ENCODE measurements at places on chromosomes 3 and 15.
A peak's percentile ranks its signal among the peaks of the same experiment; 100 is the strongest.

DNA sequence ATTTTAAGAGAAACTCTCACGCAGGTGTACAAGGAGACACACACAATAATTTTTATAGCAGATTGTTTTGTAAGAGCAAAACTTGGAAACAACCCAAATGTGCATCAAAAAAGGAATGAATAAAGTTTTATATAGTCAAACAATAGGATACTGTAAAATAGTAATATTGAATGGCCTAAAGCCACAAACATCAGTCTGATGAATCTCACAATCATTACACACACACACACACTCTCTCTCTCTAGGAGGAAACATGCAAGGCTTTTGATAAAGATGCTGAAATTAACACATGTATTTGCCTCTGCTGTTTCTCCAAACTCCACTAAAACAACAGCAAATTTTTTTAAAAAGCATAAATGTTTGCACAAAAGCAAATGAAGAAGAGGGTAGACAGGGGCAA is 37.3 kb downstream of the ADIPOQ start:
- no peak for DNase-seq

- no peak for DNase-seq
These were observed 75.4 kb downstream of the THRB start for GRCh38 chr3:24419067-24419791.

- no peak for DNase-seq
These were observed 167.4 kb upstream of the CTDSPL start for GRCh38 chr3:37694284-37694675.

GRCh38 chr3:143240886-143241285 is 121.3 kb downstream of the CHST2 start:
- no peak for DNase-seq

DNA sequence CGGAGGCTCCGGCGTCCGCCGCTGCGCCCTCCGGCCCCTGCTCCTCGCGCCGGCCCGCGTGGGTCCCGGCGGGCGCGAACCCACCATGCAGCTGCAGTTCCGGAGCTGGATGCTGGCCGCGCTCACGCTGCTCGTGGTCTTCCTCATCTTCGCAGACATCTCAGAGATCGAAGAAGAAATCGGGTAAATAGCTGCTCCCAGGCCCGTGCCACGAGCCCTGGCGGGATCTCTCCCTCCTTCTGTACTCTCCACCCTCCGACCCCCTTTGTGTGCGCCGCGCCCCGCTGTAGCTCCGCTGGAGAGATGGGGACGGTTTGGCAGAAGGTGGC is 263 bp downstream of the ST8SIA2 start:
- DNase-seq: peak; percentile 31

- no peak for DNase-seq
These were observed 175.6 kb downstream of the AKAP13 start for GRCh38 chr15:85555875-85556617.

- peak; percentile 39 for DNase-seq
These were observed 10.1 kb downstream of the ARL14 start for GRCh38 chr3:160686955-160687535.

- no peak for DNase-seq
These were observed 21.1 kb upstream of the GAP43 start for GRCh38 chr3:115602194-115602593.

- peak; percentile 58 for DNase-seq
These were observed 111.4 kb downstream of the DLG1 start for GRCh38 chr3:197186887-197187588.

DNA sequence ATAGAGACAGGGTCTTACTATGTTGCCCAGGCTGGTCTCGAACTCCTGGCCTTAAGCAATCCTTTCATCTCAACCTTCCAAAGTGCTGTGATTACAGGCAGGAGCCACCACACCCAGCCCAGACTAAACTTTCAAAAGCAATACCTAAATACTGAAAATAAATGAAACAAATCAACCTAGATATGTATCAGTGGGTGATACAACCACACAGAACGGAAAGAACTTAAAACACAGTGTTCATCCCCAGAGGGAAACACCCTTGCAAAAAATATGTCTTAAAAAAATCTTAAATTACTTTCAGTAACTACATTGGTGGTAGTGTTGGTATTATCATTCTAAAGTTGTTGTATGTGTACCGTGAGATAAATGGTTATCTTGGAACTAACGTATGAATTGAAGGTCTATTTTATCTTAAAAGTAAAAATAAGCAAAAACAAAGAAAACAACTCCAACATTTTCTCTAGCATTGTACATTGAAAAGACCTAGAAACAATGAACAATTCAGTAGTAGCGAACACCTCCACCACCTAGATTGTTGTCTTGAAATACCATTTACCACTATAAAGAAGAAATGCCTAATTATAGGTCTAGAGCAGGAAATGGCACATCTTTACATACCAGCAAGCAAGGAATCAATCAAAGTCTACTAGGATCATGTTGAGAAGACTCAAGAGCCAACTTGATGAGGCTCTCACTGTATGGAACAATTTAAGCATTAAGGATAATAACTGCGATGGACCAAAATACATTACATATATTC is 24.7 kb downstream of the SLTM start:
- DNase-seq: no peak

DNA sequence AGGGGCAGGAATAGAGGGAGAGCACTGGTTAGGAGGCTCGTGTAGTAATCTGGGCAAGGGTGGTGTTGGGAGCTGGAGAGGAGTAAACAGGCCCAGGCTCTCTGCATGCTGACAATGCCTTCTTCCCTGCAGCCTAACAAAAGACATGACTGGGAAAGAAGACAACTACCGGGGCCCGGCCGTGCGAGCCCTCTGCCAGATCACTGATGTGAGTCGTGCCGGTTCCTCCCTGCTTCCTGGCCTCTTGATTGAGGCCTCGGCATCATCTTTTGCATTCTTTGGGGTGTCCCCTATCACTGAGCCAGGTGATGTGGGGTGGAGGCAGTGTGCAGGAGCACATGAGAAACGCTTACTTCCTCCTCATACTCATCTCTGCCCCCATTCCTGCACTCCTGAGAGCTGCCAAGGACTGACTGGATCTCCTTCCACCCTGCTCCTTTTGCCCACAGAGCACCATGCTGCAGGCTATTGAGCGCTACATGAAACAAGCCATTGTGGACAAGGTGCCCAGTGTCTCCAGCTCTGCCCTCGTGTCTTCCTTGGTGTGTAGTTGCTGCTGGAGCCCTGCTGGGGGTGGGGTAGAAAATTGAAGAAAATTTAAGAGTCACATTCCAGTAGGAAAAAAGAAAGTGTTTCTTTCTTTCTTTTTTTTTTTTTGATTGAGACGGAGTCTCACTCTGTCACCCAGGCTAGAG is 5.3 kb downstream of the COPG1 start:
- no peak for DNase-seq

DNA sequence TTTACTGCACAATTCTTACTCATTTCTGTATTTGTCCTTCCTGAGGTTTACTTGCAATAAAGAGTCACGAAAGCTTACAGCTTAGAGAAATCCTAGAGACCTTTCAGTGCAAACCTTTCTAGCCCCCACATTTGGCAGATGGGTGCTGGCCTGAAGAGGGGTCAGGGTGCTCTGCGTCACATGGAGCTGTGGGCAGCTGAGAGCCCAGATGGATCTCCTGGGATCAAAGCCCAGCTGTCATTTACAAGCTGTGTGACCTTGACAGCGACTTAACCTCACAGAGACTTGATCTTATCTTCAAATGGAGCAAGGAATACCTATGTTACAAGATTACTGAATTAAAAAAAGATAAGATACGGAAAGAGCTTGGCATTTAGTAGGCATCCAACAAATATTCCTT is 24.0 kb upstream of the RAF1 start:
- DNase-seq: no peak

- DNase-seq: no peak
These were observed 77.0 kb upstream of the UMPS start for GRCh38 chr3:124653071-124653796.

DNA sequence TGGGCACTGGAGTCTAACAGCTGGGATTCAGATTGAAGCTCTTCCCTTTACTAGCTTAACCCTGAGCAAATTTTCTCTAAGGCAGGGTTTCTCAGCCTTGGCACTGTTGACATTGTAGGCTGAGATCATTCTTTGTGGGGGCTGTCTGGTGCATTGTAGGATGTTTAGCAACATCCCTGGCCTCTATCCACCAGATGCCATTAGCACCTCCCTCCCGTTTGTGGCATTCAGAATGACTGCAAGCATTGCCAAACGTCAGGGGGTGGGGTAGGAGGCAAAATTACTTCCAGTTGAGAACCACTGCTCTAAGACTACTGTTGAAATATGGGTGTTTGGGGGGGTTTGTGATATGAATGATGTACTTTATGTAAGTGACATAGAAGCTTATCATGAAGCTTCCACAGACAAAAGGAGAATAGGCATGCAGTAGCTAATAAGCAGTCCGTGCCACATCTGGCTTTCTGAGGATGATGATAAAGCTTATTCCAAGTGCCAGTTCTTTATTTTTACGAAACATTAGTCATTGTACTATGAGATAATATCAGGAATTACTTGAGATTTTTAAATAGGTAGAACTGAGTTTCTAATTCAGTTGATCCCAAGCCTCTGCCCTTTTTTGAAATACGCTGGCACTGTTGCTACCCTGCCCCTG is 39.3 kb downstream of the NKIRAS1 start:
- DNase-seq: peak; percentile 88

DNA sequence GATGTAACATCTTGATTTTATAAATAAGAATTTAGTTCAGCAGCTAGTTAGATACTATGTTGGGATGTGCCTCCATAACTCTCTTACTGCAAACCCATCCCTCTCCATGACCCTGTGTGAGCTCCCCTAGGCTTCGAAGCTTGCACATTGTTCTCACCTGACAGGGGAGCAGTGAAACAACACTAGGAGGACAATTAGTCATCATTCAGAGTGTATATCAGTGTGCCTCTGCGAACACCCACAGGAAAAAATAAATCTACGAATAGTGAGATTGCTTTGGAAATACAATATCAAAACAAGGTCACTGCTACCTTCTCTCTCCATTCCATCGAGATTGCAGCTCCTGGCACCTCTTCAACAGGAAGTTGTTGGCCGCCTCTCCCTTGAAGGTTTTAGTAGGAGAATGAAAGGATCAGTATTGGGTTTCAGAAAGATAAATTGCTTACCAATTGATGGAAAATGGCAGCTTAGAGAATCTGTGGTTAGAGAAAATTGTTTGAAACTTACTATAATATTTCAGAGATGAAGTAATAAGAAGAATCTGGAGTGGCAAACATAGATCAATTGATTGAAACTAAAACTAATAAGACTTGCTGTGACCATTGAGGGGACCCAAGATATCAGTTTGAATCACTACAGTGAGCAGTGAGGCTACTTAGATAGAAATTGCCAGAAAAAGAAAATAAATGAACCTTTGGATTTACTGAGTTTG is 103.2 kb downstream of the CHL1 start:
- no peak for DNase-seq

- no peak for DNase-seq
These were observed 307.6 kb downstream of the GAP43 start for GRCh38 chr3:115930922-115931321.

DNA sequence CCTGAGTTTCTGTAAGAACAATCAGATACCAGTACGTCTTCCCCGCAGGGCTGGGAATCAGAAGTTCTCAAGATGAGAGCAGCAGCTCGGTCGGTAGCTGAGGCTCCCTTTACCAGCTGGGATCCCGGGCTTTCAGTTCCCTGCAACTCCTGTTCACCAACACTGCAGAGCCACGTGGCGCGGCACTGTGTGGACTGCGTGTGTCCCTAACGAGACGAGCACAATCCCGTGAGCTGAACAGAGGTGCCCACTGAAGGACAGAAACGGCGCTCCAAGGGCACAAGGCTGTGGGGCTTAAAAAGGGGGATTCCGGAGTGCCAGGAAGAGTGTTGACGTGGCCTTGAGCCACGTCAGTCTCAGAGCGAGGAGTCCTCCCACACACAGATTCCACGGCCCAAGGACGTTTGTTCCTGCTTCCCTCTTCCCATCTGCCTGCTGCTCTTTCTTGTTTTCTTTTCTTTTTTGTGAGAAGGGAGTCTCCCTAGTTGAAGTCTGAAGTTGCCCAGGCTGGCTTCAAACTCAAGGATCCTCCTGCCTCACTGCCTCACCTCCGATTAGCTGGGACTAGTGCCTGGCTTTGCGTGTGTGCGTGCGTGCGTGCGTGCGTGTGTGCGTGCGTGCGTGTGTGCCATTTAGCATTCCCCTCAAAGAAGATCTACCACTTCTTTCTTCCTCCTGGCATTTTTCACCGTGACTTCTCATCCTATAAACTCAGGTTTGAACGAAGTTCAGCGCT is 37.1 kb upstream of the RPL35A start:
- DNase-seq: no peak

- DNase-seq: peak; percentile 46
These were observed 80.6 kb downstream of the MEIS2 start for GRCh38 chr15:37019479-37020433.

DNA sequence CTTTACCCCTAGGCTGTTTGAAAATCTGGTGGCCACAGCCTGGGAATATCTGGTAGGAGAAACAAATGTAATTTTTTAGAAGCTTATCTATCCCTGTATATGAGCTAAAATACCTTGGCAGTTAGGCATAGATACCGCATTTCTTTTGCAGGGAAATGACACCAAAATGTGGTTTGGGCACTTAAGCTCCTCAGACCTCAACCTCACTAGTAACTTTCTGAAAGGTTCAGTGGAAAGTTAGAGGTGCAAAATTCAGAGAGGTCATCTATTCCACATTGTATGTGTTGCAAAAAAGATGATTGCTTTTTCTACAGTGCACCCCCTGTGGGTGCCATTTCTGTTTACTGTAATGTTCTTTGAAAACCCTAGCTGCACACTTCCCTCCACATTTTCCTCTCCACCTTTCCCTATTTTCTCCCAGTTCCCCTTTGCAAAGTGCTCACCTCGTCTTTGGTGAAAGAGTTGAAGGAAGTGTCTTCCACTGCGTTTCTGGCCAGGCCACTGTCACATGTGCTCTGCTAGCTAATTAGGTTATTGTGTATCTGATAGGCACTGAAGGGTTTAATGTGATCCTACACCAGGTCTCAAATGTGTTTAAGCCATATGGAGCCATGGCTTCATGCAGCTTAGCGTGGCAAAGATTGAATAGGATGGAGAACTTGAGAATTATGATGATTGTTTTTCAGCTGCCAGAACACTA is 1.3 kb downstream of the SACM1L start:
- no peak for DNase-seq

GRCh38 chr15:67063689-67064606 is 1.5 kb upstream of the SMAD3 start:
- no peak for DNase-seq

Measured in fibroblast of skin of back (primary cell).